ENCODE measurements at places on chromosomes 11 and 22.

- DNase-seq, result no peak
These were observed 9.7 kb downstream of the CRYBB1 start for GRCh38 chr22:26608129-26608528.

DNA sequence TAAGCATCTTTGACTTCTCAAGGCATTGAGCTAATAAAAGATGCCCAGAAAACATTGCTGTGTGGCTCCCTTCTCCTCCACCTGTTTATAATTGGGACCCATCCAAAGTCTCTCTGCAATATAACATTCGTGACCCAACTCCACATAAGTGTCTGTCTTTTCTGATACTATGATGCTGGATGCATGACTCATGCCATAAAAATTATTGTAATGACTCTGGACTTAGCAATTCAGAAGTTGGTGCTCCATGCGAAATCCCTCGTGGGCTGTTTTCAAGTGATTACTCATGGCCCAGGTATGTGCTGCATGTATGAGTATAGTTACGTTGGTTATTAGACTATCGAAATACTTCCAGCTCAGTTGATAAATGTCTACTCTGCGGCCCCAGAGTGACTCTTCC, 11.7 kb downstream of the FJX1 start:
- DNase-seq, result no peak

GRCh38 chr11:2468363-2469235, 23.8 kb downstream of the KCNQ1 start:
- DNase-seq, result no peak

DNA sequence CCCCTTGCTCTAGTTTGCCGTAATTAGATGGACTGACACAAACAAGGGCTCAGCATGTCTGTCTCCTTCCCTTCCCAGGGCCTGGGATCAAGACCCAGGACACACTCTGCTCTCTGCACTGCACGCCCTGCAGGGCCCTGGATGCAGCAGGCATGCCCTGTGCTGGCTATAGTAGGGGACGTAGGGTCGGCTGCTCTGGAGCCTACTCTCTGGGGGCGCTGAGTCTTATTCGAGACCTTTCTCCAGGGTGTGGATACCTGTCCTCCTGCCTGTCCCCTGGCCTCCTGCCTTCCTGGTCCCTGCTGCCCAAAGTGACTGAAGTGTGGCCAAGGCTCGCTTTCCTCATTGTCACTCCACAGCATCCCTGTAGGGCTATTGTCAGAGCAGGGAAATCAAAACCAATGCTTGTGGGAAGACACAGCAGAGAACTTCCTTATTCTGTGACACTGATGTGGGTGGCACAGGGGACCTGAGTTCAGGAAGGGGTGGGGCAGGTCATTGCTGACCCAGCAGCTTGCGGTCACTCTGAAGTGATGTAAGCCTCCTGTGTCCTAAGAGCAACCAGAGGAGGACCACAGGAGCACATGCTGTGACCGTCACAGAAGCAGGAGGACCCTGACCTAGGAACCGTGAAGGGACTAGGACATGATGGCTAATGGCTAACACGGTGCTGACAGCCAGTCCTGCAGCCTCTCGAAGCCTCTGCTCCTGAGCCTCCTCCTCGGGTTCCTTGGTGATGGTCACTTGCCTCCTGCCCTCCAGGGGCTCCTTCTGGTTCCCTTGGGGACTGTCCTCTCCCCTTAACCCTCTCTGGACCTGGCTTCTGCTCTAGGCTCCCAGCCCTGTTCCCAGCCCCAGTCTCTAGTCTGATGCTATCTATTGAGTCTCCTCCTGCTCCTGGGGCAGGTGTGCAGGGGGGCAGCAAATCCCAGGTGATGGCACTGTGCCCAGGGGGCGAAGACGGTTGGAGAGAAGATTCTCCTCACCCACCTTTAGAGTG, 10.3 kb downstream of the APOBEC3A start:
- DNase-seq, result peak; percentile 18

GRCh38 chr11:124470561-124471227, 25.2 kb upstream of the OR8B8 start:
- no peak for DNase-seq

DNA sequence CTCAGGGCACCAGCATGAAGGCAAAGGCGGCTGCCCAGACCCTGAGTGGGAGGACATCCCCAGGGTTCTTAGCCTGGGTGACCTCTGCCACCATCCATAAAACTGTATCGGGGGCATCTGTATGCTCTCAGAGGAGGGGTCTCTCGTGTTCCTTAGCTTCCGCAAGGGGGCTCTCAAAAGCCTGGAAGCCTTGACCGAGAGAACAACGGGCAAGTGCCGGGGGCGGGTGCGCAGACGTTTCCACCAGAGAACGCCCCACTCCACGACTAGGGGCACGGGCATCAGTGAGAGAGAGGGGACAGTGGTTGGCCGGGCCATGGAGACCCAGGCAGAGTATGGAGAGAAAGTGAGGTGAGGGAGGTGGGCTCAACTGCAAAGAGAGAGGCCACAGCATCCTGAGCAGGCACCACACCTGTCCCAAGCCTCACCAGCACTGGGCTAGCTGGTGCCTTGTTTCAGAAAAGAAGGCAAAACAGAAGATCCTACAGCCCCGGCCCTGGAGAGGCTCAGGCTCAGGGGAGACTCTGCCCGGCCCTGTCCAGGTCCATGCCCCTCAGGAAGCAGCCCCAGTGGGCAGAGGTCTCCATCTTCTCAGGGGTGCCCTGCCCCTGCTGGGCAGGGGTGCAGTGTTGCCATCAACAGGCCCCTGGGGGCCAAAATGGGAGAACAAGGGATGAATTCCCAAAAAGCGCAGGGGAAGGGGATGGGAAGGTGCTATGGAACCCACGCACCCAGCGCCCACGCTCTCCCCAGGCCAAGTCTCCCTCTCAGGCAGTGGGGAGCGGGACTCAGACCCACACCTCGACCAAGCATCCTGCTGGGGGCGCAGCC, 5.9 kb downstream of the TSPAN32 start:
- no peak for DNase-seq

DNA sequence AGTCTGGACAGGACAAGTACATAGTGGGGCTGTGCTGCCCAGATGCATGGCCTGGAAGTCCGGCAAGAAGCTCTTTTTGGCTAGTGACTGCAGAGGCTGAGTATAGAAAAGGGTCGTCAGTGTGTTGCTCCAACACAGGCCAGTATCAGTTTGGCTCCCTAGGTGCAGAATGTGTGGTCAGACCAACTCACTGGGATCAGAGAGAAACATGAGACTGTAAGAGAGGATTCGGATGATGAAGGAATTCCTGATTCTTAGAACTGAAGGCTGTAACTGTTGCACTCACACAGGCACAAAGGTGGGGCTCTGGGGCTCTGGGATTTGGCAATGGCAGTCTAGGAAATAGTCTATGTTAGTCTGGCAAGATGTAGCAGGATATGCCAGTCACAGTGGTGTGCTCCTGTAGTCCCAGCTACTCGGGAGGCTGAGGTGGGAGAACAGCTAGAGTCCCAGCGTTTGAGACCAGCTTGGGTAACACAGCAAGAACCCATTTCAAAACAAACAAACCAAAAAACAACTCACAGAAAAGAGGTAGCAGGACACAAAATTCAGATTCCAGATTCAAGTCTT, 11.1 kb upstream of the UPB1 start:
- no peak for DNase-seq

- DNase-seq, result no peak
These were observed 3.6 kb downstream of the C11orf87 start for GRCh38 chr11:109425554-109425953.

DNA sequence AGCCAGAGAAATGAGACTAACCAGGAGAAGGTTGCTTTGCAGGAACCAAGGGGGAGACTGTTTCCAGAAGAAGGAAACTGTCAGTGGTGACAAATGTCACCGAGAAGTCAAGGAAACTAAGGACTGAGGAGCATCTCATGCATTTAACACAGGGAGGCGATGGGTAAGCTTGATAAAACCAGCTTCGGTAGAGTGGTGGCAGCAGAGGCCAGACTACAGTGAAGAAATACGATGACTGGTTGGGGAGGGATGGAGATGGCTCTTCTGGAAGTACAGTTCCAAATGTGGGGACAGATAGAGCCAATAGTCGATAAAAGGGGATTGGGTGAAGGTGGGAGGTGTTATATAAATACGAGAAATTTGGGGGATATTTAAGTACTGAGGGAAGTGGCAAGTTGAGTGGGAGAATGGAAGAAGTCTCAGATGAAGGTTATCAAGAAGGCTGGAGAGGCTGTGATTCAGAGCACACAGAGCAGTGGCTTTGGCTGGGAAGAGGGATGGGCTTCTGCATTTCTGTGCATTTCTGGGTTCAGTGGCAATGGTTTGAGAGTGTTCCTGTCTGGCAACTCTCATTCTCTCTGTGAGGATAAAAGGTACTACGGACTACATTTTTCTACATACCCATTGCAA, 29.2 kb downstream of the SC5D start:
- peak; percentile 53 for DNase-seq

DNA sequence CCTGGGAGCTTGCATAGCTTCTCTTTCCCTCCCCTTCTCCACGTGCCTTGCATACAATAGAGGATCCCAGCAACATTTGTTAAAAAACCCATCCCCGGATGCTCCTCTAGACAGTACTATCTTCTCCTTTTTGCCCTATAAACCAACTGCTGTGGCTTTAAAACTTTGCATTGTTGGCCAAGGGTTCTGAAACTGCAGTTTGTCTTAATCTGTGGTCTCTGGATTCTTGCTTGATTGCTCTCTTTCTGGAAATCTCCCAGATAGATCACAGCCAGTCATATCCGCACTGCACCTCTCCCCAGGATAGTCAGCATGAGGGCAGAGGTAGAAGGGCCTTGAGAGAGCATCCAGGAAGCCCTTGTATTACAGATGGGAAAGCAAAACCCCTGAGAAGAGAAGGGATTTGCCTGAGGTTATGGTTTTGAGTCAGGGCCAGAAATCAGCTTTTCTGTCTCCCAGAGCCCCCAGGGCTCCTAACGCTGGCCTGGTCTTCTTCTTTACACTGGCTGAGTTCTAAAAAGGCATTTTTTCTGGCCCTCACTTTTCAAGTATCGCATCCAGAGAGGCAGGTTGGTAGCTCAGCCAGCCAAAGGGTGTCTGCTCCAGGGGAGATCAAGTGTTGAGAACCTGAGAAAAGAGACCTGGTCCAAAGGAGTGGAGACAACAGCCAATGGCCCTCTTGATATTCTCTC, 70.6 kb downstream of the ADM start:
- DNase-seq, result no peak

- no peak for DNase-seq
These were observed 3.3 kb upstream of the CRACR2B start for GRCh38 chr11:824292-824880.

GRCh38 chr11:75264971-75265370, 24.4 kb downstream of the TPBGL start:
- no peak for DNase-seq

DNA sequence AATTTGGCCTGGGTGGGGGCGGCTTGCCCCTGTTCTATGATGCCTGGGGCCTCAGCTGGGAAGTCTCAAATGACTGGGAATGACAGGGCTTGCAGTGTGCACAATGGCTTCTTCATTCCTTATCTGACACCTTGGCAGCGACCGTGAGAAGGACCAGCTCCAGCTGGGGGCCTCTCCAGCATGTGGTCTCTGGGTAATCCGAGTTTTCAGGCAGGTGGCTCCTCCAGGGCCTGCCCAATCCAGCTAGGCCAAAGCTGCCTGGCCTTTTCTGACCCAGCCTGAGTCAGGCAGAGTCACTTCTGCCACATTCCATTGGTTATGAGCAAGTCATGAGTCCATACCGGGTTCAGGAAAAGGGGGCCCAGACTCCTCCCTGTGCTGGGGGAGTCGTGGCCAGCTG, 646.0 kb downstream of the OPCML start:
- no peak for DNase-seq

GRCh38 chr11:122336706-122337105, 220.7 kb upstream of the BLID start:
- no peak for DNase-seq

- no peak for DNase-seq
These were observed 13.8 kb downstream of the DGCR6L start for GRCh38 chr22:20305894-20306645.

GRCh38 chr11:107018219-107018901, at the start of gene GUCY1A2:
TSS of gene GUCY1A2 (minus strand) at chr11:107018476. CDS start at chr11:107018055, 421 bp downstream.
- DNase-seq, result no peak

DNA sequence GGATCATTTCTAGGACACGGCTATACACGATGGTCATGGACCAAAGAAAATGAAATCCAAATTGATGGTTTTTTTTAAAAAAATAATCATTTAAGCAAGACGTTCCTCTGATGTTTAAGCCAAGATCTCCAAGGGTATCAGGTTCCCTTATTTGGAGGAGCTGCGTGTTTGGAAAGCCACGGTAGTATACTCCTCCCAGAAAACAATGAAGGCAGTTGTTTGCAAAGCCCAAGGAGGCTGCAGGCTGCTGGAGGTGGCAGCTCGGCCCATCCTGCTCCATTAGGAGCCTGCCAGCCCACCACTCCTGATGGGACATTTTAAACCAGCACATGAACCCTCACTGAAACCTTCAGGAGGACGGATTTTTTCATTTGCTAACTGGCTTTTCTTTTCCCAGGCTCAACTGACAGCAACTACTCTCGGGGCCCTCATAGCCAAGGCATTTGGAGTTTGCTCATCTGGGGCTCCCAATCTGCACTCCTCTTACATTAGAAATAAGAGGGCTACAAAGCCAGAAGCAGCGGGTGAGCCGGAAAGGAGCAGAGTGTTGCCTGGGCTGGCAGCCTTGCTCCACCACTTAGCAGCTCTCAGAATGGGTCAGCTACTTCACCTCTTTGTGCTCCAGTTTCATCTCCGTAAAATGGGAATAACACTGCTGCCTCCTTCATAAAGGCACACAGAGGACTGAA, 58.4 kb downstream of the ABTB2 start:
- DNase-seq, result no peak

DNA sequence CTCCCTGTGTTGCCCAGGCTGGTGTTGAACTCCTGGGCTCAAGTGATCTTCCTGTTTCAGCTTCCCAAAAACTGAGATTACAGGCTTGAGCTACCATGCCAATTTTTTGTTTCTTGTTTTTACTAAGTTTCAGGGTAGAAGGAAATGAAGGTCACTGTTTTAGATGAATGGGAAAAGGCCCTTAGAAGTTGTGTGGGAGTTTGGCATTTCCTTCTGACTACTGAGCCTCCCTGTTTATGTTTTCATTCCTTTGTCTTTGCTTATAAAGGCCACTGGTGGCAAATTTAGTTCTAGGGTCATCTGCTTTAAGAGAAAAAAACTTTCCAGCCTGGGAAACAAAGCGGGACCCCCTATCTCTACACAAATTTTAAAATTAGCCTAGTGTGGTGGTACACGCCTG, 22.1 kb downstream of the SRPRA start:
- DNase-seq, result no peak

- no peak for DNase-seq
These were observed 98.9 kb upstream of the SERPIND1 start for GRCh38 chr22:20674998-20675397.
